Hematopoietic multipotent progenitor cell treated with erythropoietin and hydrocortisone succinate and interleukin-3 and kit ligand, for 6 days (in vitro differentiated cells): ENCODE measurements at places on chromosomes 4 and X.

DNA sequence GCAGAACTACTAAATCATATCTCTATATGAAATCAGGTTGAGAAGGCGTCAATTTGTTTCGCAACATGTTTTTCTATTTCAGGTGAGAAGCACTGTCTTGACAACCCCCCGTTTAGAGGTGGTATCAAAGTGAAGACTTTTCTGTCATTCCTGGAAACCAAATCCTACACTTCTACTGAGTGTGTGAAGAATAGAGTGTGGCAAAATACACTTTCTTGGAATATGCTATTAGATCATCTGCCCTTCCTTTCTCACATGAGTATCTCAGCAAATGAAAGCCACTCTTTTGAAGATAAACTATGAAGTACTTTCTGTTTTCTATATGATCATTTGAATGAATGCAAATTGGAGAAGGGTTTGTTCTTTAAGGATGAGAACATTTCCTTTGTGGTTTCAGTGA lies 174.0 kb upstream of the FMR1 start:
- DNase-seq, result no peak

DNA sequence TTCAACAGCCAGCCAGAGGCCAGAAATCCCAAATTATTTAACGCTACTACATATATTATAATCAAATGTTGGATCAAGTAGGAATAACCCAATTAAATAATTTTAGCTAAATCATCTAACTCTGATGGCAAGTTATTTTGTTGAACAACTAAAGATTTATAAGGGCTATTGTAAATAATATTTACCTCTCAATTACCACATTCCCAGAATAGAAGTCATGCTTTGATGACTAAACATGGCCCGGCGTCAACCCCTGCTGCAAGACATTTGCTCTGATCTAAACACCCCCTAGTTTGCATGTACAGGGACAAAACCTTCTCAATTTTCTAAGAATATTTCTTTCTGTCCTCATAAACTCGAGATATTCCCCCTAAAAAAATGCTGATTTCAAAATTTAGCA lies 14.2 kb downstream of the VEGFC start:
- no peak for DNase-seq

GRCh38 chr4:61374447-61374891 lies 174.3 kb downstream of the ADGRL3 start:
- no peak for DNase-seq

DNA sequence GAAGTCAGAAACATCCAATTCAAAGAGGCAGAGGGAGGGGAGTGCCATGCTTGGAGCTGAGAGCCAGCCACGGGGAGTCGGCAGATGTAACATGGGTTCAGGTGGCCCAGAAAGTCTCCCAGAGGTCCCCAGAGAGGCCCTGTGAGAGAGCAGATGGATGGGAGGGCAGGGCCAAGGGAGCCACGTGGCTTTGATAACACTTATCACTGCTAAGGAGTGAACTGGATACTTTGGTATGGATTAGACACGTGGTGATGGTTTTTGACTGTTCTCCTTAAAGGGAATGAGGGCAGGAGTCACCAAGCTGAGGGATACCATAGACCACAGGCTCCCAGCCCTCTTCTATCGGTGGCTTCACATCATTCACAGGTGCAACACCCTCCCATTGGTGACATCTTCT lies 13.7 kb downstream of the CCKAR start:
- no peak for DNase-seq

- DNase-seq, result no peak
These were observed 1047.4 kb upstream of the PABPC4L start for GRCh38 chr4:135249024-135249423.

GRCh38 chr4:108885211-108885610 lies 122.4 kb upstream of the ETNPPL start:
- DNase-seq, result no peak

DNA sequence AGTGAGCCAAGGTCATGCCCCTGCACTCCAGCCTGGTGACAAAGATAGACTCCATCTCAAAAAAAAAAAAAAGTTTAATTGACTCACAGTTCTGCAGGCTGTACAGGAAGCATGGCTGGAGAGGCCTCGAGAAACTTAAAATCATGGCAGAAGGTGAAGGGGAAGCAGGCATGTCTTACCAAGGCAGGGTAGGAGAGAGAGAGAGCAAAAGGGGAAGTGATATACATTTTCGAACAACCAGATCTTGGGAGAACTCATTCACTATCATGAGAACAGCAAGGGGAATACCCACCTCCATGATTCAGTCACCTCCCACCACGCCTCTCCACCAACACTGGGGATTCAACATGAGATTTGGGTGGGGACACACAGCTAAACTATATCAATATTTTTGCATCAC lies 315.2 kb upstream of the HTR2C start:
- DNase-seq, result no peak

- DNase-seq, result no peak
These were observed 317.2 kb downstream of the CAMK2D start for GRCh38 chr4:113444386-113444785.

DNA sequence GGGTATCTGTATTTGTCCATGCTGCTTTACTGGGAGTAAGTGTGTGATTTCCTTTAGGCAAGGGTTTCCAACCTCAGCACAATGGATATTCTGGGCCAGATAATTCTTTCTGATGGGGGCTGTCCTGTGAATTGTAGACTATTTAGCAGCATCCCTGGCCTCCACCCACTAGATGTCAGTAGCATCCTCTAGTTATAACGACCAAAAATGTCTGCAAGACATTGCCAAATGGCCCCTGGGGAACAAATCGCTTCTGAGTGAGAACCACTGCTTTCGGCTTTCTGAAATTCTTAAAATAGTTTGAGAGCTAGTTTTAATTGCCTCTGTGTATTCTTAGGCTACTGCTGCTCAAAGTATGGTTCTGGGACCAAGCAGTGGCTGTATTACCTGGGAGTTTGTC lies 81.2 kb upstream of the GPM6B start:
- peak; percentile 16 for DNase-seq

DNA sequence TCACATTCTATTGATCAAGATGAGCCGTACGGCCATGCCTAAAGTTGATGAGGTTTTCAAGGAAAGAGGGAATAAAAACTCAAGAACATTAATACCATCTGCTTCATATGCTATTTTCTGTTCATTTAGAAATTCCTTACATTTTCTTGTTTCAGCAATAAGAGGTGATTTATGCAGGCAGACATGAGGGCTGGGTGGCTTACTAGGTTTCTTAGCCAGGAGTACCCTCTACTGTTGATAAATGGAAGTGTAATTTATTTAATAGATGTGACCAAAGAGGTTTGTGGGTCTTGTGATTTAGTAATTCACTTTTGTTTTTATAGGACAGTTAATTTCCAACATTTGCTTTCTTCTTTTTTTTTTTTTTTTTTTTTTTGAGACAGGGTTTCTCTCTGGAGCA lies 6.4 kb upstream of the SMIM9 start:
- peak; percentile 80 for DNase-seq

GRCh38 chr4:62070291-62070852 lies 870.2 kb downstream of the ADGRL3 start:
- DNase-seq, result no peak

DNA sequence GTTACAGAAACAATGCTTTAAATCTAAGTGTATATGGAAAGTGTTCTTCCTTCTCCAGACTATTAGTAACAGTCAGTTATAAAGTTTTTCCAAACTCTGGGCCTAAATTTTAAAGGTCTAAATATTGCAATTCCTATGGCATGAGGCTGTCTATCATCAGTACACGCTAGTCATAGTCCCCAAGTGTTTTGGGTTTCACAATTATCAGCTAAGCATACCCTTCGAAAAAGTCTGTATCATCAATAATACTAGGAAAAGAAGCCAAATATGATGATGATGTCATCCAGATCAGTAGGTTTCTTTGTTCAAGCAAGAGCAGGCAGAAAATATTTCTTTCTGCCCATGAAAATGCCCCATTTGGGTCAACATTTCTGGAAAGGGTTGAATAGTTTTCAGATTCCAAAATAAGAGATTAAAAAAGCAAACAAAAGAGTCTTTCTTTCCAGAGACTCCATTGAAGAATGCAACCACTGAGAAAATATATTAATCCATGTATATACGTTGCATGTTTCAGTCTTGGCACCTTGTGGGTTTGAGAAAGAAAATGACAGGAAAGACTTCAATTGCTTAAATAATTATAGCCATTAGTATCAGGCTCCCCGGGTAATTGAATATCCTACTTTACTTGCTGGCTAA lies 173.8 kb downstream of the CAMK2D start:
- no peak for DNase-seq

DNA sequence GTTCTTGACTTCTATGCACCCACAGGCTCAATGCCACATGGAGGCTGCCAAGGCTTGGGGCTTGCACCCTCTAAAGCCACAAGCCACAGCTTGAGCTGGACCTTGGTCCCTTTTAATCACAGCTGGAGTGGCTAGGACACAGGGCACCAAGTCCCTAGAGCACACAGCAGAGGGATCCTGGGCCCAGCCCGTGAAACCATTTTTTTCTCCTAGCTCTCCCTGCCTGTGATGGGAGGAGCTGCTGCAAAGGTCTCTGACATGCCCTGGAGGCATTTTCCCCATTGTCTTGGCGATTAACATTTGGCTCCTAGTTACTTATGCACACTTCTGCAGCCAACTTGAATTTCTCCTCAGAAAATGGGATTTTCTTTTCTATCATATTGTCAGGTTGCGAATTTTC lies 410.9 kb downstream of the GRID2 start:
- no peak for DNase-seq

GRCh38 chr4:45284400-45285085 lies 558.2 kb upstream of the GNPDA2 start:
- no peak for DNase-seq
